ENCODE measurements at places on chromosomes 7 and 10.
A peak's percentile ranks its signal among the peaks of the same experiment; 100 is the strongest.

GRCh38 chr10:119755446-119755845, 29.6 kb downstream of the INPP5F start:
- no peak for DNase-seq

DNA sequence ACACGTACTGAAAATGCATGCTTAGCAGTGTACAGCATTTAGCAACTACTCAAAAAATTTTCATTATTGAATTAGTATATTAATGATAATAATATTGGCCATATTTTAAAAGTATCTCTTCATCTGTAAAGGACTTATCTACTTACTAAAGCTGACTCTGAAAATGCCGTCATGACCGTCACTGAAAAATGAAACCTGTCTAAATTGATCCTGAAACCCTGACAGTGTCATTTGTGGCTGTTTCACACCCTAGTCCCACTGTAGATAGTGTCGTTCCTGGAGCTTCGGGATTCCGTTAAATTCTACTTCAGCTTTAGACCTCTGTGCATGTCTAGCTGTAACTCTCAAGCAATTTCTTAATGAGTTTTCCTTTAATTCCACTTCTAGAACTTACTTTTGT, 35.8 kb upstream of the EZH2 start:
- DNase-seq: no peak

DNA sequence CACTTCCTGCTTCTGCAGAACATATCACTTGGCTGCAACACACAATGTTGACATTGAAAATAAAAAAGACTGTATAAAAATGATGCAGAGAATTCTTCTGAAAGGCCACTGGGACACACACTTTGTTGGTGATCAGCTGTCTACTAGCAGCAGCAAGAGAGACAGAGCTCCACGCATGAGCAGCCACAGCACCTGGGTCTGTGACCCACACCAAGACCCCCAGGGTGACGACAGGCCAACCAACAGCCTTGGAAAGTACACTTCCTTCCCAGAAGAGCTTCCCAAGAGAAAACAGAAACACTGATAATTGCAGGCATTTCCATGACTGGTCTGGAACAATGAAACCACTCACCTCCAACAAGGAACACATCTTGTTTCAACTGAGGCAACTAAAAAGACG, 239.0 kb downstream of the DIP2C start:
- DNase-seq: no peak

- DNase-seq: no peak
Observed at GRCh38 chr7:157370742-157371141, 33.9 kb downstream of the DNAJB6 start.

DNA sequence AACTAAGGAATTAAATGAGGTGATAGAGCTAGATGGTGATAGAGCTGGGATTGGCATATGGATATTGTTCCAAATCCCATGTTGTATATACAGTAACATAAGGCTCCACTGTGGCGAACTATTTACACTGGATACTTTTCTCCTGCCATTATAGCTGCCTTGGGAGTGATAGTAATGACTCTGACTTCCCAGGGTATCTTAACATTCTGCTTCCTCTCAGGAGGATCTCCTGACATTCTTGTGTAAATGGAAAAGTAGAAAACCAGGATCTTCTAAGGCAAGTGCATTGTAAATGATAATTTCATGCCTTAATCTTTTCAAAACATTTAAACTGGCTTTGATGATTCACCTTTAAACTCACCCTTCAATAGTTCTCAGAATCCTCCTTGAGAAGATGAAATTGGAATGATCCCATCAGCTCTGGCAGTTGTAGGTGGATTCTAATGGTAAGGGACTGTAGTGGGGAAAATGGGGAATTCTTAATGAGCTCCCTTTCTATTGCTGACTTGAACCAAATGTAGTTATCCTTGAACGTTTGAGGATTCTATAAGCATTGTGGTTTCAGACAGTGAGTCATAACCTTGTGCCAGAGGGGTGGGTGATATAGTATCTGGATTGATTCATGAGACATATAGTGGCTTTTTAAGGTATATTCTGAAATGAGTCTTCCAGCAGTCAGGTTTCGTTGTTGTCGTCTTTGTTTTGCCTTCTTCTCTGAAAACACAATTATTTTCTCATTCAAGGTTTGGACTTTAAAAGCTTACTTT, 450.0 kb downstream of the SUGCT start:
- no peak for DNase-seq

- no peak for DNase-seq
Observed at GRCh38 chr10:106652279-106652678, 512.2 kb downstream of the SORCS1 start.

- DNase-seq: no peak
Observed at GRCh38 chr10:18594574-18595156, 56.7 kb downstream of the NSUN6 start.

GRCh38 chr7:44325201-44325671, at the start of gene CAMK2B:
Gene CAMK2B, minus strand, starts transcription at chr7:44325594. Its CDS starts 173 bp downstream, at chr7:44325421.
- DNase-seq: no peak

DNA sequence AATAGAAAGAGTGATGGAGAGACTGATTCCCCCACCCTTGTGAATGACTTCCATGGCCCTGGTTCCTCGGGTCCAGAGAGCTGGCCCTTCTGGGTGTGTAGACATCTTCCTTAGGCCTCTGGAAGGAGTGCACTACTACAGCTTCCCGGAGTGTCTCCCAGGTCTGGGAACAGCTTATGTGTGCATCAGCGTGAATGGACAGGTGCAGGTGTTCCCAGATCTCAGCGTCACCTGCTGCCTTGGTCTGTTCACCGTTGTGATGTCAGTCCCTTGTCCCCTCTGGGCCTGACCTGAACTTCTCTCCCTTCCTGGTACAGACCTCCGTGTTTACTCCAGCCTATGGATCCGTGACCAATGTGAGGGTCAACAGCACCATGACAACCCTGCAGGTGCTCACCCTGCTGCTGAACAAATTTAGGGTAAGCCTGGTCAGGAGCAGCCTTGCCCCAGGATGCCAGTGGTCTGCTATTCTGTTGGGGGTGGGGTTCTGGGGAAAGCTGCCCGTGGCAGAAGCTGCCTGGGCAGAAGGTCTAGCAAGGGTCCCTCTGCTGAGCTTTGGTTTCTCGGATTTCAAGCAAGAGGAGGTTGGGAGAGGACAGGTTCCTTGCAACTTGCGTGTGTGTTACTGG, 10.5 kb upstream of the DEPP1 start:
- DNase-seq: no peak

GRCh38 chr10:132397036-132397541, at the start of gene PWWP2B:
Gene PWWP2B, plus strand, starts transcription at chr10:132397200. Its CDS starts 27 bp downstream, at chr10:132397227.
- peak; percentile 25 for DNase-seq

- no peak for DNase-seq
Observed at GRCh38 chr7:128841171-128841690, 11.0 kb downstream of the FLNC start.

- no peak for DNase-seq
Observed at GRCh38 chr7:73707045-73707631, 12.3 kb downstream of the STX1A start.

DNA sequence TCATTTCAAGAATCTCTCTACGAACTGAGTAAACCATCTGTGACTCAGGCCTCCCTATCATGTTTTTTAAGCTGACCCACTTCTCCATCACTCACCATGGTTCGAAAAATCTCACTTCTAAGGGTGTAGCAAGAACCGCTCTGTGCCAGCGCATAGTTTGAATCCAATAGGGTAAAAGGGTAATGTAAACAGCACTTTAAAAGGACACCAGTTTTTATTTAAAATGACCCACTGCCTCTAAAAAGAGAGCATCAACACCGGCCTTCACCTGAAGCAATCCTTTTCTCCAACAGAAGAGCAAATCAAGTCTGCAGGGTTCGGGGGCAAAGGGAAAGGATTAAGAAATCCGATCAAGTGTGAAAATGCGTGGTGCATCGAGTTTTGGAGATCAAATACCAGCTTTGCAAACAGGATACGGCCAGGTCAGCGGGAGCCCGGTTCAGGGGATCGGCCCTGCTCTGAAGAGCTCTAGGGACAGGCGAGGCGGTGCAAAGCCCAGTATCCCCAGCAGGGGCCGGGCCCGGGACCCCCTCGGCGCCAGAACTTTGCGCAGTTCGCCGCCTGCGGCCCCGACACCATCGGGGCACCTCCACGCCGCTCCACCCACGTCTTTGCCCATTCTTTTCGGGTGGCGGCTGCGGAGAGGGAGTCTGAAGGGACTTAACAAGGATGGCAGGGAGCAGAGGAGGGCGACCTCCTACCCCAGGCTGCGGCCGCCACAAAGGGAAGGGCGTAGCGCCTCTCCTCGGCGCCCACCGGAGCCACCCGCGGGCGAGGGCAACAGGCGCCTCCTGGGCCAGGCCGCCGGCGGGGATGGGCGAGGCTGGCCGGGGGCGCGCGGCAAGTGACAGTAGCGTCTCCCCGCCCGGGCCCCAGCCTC, 842 bp downstream of the NMT2 start:
- peak; percentile 7 for DNase-seq

All from activated CD4-positive, alpha-beta T cell treated with anti-CD3 and anti-CD28 coated beads for 24 hours (primary cell).